NCI-H187 (cell line): ENCODE measurements at places on chromosomes 1 and 21.
A peak's percentile ranks its signal among the peaks of the same experiment; 100 is the strongest.

DNA sequence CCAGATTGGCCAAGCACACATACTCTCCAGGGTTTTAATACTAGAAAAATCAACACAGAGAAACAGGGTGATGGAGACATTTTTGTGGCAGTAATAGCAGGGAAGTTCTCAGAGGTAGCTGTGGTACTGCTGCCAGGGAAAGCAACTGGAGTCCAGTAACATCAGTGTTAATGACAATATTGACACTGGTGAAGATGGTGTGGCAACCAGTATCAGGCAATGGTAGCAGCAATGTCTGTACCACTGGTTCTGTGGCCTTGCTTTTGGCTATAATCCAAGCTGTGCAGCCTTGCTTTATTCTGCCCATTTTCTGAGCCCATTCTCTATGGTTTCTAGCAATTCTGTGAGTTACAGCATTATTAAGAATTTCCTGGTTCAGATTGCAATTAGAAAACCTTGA, 1.6 kb upstream of the SNX7 start:
- DNase-seq: no peak

GRCh38 chr1:100683448-100684349, 35.8 kb upstream of the VCAM1 start:
- no peak for DNase-seq

DNA sequence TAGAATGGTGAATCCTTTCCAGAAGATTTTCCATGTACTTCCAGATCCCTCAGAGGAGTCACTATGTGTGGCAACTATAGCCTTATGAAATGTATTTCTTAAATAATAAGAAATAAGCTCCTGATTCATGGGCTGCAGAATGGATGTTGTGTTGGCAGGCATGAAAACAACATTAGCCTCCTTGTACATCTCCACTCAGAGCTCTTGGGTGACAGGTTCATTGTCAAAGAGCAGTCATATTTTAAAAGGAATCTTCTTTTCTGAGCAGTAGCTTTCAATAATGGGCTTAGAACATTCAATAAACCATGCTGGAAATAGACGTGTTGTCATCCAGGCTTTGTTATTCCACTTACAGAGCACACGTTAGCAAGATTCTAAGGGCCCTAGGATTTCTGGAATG, 96.6 kb downstream of the CDC7 start:
- DNase-seq: no peak

DNA sequence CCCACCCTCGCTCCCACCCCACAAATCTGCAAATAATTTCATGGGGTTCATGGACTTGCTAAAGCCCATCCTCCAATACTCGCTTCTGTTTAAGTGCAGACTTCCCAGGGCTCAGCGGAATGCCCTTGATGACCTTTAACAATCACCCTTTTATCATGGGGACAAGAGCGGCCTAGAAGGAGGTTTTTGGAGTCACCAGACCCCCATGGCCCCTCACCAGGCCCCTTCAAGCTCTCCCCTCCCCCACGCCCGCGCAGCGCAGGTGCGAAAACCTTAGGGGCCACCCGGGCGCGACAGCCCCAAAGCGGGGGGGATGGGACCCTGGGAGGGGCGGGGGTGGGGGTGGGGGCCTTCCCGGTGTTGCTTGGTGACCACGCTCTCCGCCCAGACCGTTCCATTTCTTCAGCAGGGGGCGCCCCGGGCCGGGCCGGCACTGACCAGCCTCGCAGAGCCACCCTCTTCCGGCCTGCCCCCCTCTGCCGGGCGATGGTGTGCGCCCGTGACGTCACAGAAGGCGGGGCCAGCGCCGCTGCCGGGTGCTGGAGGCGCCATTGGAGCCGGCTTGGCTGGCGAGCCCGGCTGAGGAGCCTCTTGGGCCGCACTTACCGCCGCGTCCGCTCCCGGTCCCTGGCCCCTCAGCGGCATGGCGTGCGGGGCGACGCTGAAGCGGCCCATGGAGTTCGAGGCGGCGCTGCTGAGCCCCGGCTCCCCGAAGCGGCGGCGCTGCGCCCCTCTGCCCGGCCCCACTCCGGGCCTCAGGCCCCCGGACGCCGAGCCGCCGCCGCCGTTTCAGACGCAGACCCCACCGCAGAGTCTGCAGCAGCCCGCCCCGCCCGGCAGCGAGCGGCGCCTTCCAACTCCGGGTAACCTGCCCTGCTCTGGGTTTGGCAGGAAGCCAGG, at the start of gene AKIRIN1:
Gene AKIRIN1, plus strand, starts transcription at position 539 of the 900 bp plus-strand sequence. Its CDS starts 105 bp downstream, at position 644.
- DNase-seq: peak; percentile 94

GRCh38 chr1:155929057-155929456, 5.2 kb downstream of the KHDC4 start:
- DNase-seq: no peak

DNA sequence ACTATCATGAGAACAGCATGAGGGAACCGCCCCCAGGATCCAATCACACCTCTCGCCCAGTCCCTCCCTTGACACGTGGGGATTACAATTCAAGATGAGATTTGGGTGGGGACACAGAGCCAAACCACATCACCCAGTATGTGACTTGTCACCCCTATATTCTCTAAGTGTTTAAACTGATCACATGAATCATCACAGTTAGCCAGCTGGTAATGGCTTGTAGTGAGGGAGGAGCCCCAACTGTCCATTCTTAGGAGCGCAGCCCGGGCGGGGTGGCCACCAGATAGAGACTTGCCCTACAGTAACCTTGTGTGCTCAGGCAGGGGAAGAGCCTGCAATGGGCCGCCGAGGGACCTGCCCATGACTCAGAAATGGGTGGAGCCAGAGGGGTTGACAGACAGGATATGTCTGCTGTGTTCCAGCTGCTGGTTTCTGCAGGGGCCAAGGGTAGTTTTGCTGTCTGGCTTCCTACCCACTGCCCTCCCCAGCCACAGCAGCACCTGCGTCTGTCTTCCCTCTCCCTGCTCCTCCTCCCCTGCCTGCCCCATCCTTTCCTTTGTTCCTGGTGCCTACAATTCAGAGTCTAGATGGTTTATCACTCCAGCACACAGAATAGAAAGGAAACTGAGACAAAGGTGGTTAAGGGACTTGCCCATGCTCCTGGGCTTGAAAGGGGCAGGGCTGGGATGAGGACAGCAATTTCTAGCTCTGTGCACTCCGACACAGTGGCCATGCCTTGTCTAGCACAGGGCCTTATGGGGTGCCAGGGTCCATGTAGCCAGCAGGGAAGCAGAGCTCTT, 9.2 kb downstream of the ABCG1 start:
- peak; percentile 19 for DNase-seq

DNA sequence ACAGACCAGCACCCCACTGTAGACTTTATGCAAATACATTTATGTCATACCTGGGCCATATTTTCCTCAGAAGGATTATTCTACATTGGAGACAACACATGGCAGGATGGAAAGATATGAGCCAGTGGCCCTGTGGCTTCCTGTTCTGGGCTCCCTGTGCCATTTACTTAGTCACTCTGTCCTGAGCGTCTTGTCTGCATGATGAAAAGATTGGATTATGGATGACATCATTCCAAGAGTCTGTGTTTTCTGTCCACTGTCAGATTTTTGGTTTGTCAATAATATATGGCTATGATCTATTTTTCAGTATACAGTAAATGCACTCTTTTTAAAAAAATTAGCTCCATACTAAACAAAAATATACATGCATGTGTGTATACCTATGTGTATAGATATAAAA, 30.8 kb downstream of the IGSF5 start:
- no peak for DNase-seq

- DNase-seq: no peak
Measured at GRCh38 chr1:210377731-210378333, 49.1 kb downstream of the HHAT start.

DNA sequence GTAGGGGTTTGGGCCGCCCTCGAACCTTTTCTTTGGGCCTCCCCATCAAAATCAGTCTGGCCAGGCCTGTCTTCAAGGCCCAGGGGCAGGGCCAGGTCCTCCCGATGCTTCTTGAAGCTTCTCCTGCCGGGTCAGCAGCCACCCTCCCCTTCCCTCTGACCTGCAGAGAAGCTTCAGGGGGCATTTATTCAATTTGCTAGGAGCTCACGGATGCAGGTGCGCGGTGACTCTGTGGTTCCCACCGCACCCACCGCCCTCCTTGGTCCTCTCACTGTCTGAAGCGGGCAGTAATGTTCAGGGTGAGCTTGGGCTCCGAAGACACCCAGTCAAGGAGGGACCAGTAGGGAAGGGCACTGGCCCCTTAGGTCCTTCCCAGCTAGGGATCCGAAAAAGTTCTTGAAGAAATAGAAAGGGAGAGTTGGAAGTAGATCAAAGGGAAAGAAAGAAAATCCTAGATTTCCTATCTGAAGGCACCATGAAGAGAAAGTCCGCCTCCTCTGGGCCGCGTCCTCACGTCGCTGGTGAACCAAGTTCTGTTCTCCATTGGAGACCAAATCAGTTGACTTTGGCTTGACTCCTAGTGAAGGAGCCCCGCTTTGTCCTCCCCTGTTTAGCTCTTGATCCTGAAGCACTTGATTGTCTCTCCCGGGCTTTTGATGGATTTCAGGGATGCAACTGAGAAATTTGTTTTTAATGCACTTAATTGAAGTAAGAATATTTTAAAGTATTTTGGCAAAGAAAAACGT, 8.7 kb upstream of the RNU1-2 start:
- no peak for DNase-seq

GRCh38 chr1:165917166-165917565, 89.8 kb downstream of the UCK2 start:
- no peak for DNase-seq

- DNase-seq: peak; percentile 36
Measured at GRCh38 chr1:181423301-181423918, 59.9 kb upstream of the CACNA1E start.

DNA sequence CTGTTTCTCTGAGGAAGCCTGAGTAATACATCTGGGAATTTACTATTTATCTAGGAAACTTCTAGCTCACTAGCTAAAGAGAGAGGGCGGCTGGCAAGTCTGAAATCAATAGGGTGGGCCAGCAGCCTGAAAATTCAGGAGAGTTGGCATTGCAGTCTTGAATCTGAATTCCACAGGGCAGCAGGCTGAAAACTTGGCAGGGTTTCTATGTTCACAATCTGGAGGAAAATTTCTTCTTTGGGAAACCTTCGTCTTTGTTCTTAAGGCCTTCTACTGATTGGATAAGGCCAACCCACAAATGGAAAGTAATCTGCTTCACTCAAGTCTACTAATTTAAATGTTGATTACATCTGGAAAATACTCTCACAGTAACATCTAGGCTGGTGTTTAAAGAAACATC, 101.0 kb upstream of the COG2 start:
- no peak for DNase-seq

DNA sequence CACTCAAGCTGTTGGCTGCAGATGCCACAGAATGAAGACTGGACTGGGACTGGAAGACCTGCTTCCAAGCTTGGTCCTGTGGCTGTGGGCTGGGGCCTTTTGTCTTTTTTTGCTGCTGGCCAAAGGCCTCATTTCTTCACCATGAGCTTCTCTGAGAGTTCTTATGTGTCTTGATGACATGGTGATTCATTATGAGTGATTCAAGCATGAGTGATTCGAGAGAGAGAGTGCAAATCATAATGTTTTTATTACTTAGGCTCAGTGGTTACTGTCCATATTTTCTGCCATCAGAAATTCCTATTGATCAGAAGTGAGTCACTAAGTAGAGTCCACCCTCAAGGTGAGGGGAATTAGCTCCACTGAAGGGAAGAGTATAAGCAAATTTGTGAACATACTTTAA, 94.0 kb downstream of the PCP4 start:
- no peak for DNase-seq

DNA sequence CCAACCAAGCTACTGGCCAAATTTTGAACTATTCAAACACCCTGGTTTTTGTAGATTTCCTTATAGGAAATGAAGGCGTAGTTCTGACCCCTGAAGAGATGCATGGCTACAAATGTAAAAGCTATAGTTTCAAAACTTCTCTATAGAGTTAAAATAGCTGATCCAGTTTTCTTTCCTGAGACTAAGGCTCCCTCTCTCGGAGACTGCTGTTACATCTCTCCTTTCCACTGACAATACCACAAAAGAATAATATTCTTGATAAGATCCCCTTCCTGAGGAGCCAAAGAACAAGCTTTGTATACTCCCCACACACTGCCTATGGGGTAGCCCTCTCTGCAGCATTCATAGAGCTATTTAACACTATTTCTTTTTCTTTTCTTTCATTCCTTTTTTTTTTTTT, 6.7 kb upstream of the CFAP126 start:
- no peak for DNase-seq

DNA sequence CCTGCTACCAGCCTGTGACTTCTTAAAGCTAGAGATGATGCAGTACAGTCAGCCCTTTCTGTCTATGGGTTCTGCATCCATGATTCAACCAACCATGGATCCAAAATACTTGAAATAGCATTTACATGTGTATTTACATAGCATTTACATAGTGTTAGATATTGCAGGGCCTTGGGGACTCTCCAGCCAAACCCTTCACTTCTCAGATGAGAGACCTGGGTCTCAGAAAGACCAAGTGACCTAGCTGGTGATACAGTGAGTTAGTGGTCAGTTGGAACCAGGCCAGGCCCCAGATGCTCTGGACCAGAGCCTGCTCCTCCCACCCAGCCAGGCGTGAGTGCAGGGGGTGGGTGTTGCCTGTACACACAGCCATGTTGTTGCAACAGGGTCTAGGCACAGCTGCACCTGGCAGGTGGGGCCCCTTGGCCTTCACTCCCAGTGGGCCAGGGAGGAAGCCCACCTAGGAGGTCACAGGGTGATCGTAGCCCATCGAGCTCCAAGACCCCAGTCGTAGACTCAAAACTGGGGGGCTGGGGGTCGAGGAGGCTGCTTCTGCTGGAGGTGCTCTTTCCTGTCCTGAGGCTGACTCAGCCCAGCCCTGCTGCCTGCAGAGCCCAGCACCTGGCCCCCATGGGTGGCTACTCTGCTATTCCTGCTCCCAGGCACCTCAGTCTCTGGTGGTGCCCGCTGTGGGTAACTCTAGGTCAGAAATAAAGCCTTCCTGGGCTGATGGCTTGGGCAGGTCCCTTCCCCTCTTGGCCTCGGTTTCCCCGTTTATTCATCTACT, 7.7 kb downstream of the TMEM61 start:
- DNase-seq: no peak

- no peak for DNase-seq
Measured at GRCh38 chr1:40036574-40036973, 4.0 kb upstream of the CAP1 start.

GRCh38 chr21:39149882-39150281, 33.4 kb downstream of the PSMG1 start:
- DNase-seq: no peak

DNA sequence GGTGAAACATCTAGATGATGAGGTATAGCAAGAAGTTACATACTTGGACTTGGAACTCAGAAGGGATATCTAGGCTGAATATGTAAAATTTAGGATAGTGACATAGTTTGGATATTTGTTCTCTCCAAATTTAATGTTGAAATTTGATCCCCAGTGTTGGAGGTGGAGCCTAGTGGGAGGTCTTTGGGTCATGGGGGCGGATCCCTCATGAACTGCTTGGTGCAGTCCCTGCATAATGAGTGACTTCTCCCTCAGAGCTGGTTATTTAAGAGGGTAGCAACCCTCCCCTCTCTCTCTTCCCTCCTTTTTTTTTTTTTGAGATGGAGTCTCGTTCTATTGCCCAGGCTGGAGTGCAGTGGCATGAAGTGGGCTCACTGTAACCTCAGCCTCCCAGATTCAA, 15.5 kb downstream of the ST3GAL3 start:
- no peak for DNase-seq

- DNase-seq: no peak
Measured at GRCh38 chr1:161258439-161259344, at the start of gene PCP4L1. Gene PCP4L1 (plus strand): TSS chr1:161258745. CDS start chr1:161258975, 230 bp downstream.
